ENCODE measurements at places on chromosomes 7 and 10.
A peak's percentile ranks its signal among the peaks of the same experiment; 100 is the strongest.

DNA sequence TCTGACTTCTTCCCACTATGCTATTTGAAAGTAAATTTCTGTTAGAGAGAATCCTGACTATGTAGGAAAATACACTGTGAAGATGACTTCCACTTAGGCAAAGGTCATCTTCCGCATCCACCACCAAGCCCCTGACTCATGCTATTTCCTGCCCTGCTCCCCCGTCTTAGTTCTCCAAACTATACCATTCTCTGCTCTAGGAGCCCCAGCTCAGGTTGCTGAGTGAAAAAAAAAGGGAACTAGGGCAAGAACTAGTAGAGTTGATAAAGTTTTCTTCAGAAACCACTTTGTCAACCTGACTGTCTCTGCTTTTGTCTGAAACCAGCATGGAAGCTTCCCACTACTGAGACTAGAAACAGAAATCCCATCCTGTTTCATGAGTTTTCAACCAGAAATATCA, 96.9 kb downstream of the EVX1 start:
- peak; percentile 59 for DNase-seq

- DNase-seq, result no peak
Observed at GRCh38 chr7:95526128-95526738, 40.5 kb downstream of the ASB4 start.

DNA sequence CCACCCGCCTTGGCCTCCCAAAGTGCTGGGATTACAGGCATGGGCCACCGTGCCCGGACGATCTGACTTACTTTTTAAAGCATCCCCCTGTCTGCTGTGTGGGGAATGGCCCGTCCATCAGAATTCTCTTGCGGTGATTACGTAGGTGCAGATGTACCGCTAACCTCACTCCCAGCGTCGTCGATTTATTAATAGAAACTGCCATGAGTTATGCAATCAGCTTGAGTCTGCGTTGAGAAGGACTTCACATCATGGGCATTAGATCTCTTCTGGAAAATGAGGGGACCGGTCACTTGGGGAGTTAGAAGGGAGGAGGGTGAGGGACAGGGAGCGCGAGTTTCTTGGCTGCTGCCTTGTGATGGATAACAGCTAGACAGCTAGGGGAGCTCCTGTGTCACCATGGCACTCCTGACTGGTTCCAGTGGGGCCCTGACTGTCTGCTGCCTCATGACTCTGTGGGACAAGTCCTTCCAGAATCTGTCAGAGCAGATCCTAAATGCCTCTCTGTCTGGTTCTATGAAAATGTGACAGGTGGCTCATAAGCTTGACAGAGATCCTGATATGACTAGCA, 35.2 kb downstream of the POR start:
- no peak for DNase-seq

GRCh38 chr10:111762114-111762513, 421.5 kb downstream of the GPAM start:
- DNase-seq, result no peak

GRCh38 chr10:118002581-118002980, 44.2 kb downstream of the RAB11FIP2 start:
- no peak for DNase-seq

GRCh38 chr7:42914009-42914408, 2.1 kb upstream of the C7orf25 start:
- no peak for DNase-seq

- no peak for DNase-seq
Observed at GRCh38 chr7:86214734-86215133, 429.0 kb upstream of the GRM3 start.

DNA sequence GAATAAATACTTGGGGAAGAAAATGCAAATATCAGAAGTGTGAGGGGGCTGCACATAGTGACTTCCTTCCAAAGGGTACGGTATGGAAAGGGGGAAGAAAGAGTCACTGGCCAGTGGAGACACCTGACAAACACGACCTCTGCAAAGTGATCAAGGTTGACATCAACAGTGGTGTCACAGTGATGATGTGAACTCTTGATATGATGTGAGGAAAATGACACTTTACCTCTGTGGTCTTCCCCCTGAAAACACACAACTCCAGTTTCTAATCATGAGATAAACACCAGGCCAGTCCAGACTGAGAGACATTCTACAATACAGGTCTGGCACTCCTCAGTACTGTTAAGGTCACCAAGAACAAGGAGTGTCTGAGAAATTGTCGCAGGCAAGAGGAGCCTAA, 169.7 kb downstream of the BUB3 start:
- no peak for DNase-seq

DNA sequence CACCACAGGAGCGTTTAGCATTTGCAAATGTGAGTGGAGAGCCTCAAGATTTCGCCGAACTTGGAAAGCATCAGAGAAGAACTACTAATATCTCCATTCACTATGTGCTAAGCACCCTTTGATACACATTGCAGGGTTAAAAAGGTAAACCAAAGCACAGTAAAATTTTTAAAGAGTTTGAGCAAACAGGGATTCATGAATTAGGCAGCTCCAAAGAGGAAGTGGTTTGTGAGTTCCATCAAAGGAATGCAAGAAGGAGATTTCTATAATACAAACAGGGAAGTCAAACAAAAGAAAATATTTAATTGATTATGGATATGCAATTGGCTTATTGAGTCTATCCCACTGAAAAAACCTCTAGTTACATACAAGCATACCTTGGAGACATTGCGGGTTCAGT, 81.1 kb upstream of the TMEM72 start:
- no peak for DNase-seq

DNA sequence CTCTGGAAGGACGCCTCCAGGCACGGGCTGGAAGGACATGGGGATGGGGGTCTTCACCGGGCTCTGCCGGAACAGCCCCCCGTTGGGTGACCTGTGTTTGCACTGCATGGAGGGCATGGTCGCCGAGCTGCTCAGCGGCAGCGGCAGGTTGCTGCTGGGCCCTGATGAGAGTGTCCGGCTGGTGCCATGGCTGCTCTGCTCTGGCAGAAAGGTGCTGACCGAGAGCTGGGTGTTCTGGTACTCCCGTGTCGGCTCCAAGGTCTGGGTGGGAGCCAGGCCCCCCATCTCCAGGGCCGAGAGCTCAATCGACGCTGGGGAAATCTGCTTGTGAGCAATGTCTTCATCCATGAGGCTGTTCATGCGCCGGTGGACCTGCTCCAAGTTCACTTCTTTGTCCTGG, 764.3 kb downstream of the GRID1 start:
- DNase-seq, result no peak

DNA sequence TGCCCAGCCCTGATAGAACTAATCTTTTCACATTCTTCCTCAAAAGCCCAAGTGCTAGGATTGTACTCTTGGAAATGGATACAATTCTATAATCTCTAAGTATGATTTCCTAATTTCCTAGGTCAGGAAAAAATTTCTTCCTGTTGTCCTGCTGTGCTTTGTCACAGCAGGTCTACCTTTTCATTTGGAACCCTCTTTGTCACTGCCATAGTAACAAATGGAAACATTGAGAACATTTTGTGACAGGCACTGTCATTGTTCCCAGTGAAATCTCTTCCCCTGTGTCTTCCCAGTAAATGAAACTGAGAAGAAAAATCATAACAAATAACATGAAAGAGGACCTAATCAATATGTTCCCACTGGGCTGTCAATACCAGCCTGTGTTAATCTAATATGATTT, 150.9 kb upstream of the KAT6B start:
- no peak for DNase-seq
